ENCODE measurements at places on chromosomes 1 and 21. TPM values are rescaled to one million over a fixed set of nuclear protein-coding genes. Genes with fewer than 3 reads are reported as not detected.

The FCGR3A gene
- polyA plus RNA-seq, result 60.7 TPM

The GPR153 gene
- 2.2 TPM for polyA plus RNA-seq

The ARHGAP30 gene
- 1.2 TPM for polyA plus RNA-seq

- no peak for DNase-seq
These were observed 2.8 kb upstream of the SLC25A34 start for GRCh38 chr1:15733218-15733725.

The TOMM40L gene
- polyA plus RNA-seq, result 10.5 TPM

DNA sequence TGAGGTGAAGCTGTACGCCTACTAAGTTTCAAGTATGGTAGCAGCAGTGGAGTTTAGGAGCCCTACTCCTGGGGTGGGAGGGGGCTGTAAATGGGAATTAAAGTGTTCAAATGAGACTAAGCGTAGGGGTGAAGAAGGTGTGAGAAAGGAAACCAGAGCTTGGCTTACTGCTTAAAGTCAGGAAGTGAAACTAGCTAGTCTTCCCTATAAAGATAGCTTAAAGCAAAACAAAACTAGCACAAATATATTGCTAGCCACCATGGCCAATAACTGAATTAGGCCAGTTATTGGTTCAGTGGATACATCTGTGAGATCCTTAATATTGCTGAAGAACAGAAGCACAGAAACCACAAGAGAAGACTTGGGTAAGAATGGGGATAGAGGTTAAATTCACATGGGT is 492.2 kb upstream of the PKN2 start:
- DNase-seq, result no peak

The RNF207 gene
- polyA plus RNA-seq, result 4.0 TPM

DNA sequence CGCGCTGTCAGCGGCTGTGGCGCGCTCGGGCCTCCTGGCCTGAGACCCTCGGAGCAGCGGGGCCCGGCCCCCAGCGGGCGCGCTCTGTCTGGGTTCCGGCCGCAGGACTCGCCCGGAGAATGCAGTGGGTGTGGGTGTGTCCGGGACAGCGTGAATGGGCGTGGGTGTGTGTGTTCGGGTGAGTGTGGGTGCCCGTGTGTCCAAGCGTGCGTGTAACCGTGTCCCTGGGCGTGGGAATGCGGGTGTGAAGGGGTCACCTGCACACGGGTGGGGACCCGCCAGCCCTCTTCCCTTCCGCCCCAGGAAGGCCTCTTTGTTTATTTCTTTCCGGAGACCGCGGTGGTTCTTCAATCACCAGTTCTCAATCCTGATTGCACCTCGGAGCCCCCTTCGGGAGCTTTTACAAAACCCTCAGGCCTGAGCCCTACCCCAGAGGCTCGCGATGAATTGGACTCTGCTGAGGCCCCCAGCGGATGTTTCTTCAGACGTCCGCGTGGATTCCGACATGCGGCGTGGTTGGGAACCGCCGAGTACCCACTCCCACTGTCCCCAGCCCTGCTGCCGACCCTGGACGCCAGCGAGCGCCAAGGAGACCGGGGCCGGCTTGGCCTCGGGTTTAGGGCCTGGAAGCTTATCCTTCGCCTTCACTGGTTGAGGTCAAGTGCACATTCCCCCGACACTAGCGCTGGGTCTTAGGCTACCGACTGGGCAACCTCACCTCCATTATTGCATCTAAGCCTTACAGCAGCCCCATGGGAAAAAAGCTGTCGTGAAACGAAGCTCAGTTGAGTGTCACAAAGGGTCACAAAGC is 19.3 kb downstream of the SERTAD4 start:
- no peak for DNase-seq

- DNase-seq, result no peak
These were observed 641.7 kb downstream of the LRRIQ3 start for GRCh38 chr1:73556270-73556669.

- DNase-seq, result no peak
These were observed 11.3 kb downstream of the HJV start for GRCh38 chr1:146010126-146010738.

DNA sequence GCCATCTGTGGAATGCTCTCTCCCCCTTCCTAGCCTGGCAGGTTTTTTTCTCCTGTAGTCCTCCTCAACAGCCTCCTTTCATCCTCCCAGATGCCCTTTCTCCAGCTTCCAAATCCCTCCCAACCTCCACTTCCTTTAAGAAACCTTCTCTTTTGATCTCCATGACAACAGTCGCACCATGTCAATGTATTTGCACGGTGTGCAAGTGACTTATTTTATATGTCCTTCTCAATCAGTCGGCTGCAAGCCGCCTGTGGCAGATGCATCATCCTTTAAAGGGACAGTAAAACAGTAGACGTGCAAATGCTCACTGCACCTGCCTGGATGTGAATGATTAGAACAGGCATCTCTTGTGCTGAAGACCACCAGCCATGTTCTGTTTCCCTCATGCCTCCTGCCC is 285.2 kb downstream of the PCP4 start:
- DNase-seq, result no peak
